ENCODE measurements at places on chromosomes 11 and 22. TPM values are rescaled to one million over a fixed set of nuclear protein-coding genes. Genes with fewer than 3 reads are reported as not detected.
A peak's percentile ranks its signal among the peaks of the same experiment; 100 is the strongest.

NXPE1 gene
- total RNA-seq: not detected

C11orf97 gene
- total RNA-seq: not detected

DNA sequence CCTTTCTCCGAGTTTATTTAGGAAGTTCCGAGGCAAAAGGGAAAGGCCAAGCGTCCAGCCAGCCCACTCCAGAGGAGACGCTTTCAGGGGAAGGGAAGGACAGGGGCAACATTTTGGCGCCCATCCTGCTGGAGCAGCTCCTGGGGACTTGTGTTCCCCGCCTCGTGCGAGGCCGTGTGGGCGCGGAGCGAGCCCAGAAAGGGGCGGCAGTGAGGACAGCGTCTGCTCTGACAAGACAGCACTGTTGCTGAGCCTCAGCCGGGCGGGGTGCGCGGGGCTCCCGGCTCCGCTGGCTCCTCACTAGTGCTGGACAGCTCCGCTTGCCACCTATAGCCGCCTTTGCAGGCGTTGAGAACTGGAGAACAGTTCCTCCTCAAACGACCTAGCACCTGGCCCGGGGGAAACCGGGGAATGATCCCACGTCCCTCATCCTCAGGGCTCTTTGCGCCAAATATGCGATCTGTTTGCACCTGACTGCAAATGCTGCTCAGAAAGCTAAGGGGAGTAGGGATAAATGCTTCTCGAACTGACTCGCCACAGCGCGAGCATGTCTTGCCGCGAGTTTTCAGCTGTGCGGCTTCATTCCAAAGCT lies 722 bp upstream of the GUCY1A2 start:
- no peak overlapping the region for H3K27ac ChIP-seq
- H3K4me1 ChIP-seq: no peaks in the 10 kb centered on the region
- DNase-seq: peak; percentile 13
- peak overlapping the region; percentile 29 for H3K4me3 ChIP-seq

GRCh38 chr11:31841435-31841834 lies 30.3 kb upstream of the PAX6 start:
- H3K4me1 ChIP-seq: no peaks in the 10 kb centered on the region
- no peak for DNase-seq
- H3K4me3 ChIP-seq: no peak overlapping the region
- H3K27ac ChIP-seq: no peak overlapping the region

DNA sequence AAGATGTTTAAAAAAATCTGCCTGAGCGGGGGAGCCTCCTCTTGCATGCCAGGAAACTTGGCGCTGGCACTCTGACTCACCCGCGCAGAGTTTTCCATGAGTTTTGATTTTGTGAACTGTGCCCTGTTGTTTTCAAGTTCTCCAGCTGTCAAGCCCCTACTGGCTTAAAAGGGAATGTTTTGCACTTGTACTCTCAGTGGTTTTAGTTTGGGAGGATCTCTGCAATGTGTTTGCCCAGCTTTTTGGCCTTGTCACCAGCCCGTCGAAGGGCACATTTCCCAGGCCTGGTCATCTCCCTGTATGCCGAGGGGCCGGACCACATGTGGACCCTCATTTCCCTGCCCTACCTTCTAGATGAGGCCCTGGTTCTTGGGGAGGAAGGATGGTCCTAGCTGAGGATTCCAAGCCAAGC lies 12.2 kb downstream of the MRGPRF start:
- peak overlapping the region; percentile 91 for H3K27ac ChIP-seq
- peaks cover 48% of the 10 kb centered on the region for H3K4me1 ChIP-seq
- H3K4me3 ChIP-seq: no peak overlapping the region
- no peaks in the 10 kb centered on the region for H3K27me3 ChIP-seq
- peak; percentile 58 for DNase-seq

Measured in tibial nerve (tissue), 4 donors.